ENCODE measurements at places on chromosomes 5 and 9.
A peak's percentile ranks its signal among the peaks of the same experiment; 100 is the strongest.

DNA sequence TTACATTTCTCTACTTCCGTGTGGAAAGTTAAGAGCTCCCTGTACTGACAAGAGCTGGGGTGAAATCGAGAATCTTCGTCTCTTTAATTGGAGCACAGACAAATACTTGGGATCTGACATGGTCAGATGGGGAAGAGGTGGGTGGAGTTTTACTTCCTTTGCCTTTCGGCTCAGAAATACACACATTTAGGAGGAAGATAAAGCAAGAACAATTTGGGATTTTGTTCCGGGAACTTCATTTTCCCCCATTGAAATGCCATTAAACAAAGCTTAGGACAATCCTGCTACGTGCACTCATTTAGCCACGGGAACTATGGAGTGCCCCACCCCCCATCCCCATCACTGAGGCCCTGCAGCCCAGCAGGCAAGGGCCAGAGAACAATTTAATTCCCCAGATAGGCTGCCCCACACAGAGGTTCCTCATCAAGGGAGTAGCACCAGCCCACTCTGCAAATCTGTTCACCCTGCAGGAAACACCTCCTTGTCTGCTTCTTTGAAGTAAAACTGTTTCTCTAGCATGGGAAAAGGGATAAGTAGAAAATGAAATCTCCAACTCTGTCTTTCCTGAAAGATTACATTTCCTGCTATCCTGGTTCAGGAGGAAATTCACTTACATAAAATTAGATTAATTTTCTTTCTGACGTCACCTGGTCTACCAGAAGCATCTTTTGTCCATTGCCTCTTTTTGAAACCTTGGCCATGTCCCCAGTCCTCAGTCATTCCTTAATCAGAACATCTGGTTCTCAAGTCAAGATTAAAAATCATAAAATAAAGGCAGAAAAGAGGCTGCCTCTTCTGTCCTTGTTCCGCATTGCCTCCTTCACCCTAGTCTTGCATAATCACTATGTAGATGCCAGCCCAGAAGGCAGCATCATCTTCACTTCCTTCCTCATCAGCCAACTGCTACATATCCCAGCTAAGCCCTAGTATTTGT is 206.4 kb downstream of the ENC1 start:
- no peak for DNase-seq

GRCh38 chr5:160937570-160937969 is 85.6 kb upstream of the ATP10B start:
- no peak for DNase-seq

GRCh38 chr9:9177081-9177480 is 1377.5 kb upstream of the DMAC1 start:
- DNase-seq = no peak

- no peak for DNase-seq
These were observed 25.2 kb downstream of the NKD2 start for GRCh38 chr5:1033606-1034420.

- DNase-seq = no peak
These were observed 21.2 kb upstream of the LOX start for GRCh38 chr5:122099060-122099790.

GRCh38 chr9:79809316-79809876 is 237.6 kb downstream of the TLE4 start:
- DNase-seq = no peak

DNA sequence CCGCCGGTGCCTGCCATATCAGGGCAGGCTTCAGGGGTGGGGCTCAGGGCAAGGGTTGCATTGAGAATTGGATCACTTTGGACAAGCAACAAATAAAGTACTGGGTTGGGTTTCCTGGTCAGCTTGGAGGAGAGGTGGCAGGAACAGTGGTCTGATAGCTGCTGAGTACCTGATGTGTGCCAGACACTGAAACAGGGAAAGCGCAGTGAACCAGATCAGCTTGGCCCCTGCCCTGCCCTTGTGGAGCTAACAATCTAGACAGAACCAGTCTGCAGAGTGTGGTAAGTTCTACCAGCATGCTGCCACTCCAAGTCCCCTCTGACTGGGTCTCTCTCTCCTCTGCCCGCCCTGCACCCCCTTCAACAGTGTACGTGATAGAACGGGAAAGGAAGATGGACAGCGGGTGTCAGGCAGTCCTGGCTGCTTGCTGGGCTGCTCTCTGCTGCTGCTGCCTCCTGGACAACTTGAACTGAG is 53.4 kb downstream of the CYSTM1 start:
- DNase-seq = no peak

DNA sequence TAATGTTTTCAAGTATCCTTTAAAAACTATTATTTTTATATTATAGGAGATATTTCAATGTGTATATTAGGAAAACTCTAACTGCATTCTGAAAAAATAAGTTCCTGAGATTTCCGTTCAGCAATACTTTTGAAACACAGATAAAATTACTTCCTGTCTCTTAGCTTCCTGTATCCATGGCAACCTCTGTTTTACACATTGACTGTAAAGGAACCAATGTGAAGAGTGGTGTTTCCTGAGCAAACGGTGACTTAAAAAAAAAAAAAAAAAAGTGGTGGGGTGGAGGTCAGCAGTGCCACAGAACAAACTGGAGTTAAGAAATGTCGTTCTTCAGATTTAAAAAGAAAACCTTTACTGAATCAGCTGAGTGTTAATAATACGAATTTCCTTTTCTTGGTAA is at the start of gene LRRC70:
TSS of gene LRRC70 (plus strand) at position 280 of the 400 bp plus-strand sequence. CDS start 620 bp downstream, outside the sequence.
- peak; percentile 24 for DNase-seq

DNA sequence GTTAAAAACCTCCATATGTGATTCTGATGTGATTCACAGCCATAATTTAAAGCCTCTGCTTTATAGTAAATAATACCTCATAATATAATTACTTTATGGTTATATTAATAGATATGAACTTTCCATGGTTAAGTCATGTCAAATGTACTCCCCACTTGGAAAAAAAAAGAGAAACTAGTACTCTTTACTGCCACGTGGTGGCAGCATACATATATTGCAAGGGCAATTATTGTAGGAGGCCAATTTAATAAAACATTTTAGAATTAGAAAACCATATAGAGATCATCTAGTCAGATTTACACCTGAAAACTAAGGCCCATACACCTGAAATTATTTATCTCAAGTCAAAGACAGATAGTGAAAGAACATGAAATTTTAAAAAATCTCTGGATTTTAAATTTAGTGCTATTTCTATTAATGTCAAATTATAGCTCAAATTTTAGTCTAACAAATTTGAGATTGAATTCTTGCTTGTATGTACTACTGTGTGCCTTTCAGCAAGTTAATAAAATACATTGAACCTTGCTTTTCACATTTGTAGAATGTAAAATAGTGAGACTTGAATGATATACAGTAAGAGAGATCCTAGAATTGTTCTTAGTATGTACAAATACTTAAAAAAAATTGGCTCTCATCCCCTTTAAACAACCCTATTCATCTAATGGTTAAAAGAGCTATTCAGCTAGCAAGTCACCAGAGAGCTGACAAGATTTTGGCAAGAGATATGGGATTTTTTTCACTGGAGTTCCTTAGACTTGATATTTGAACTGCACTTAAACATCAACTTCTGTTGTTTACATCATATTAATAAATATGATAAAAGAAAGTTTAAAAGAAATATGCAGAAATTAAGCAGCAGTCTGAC is 603.8 kb downstream of the TLE4 start:
- DNase-seq = no peak

DNA sequence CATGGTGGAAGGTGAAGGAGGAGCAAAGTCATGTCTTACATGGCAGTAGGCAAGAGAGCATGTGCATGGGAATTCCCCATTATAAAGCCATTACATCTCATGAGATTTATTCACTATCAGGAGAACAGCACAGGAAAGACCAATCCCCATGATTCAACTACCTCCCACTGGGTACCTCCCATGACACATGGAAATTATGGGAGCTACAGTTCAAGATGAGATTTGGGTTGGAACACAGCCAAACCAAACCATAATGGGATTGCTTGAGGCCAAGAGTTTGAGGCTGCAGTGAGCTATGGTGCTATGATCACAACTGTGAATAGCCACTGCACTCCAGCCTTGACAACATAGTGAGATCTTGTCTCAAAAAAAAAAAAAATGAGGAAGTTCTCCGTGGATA is 581.8 kb downstream of the TAF11L14 start:
- DNase-seq = no peak

GRCh38 chr5:123359454-123360200 is 63.6 kb downstream of the CEP120 start:
- DNase-seq = no peak

DNA sequence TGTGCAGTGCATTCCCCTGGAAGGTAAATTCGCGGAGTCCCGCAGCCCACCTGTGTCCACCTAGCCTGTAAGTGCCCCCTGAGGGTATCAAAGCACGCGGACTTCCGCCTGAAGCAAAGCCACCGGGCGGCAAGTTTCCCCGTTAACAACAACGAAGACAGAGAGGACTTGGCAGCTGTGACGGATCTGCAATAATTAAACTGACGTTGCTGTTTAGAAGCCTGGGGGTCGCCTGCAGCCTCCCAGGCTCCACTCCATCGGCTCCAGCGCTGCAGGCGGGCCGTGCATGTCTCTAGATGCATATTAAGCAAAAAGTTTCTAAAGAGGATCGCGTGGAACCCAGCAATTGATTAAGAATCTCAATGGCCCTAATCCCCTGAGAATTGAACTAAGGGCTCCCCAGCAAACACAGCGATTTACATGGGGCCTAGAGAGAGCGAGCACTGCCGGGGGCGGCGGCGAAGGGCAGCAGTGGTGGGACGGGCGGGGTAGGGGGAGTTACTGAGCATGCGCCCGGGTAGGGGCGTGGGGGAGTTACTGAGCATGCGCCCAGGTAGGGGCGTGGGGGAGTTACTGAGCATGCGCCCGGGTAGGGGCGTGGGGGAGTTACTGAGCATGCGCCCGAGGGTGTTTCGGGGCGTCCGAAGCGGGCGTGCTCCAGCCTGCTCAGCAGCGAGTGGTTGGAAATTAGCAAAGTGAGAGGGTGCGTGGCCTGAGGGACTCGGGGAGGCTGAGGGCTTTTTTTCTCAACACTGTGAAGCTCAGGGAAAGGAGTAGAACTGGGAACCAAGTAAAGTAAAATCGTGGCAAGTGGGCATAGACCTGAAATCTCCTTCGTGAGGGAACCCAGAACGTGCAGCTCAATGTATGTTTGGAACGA is 255.2 kb downstream of the DOCK8 start:
- peak; percentile 89 for DNase-seq

- no peak for DNase-seq
These were observed 54.6 kb upstream of the RXRA start for GRCh38 chr9:134271338-134272301.

GRCh38 chr5:170228762-170229435 is 3.9 kb upstream of the C5orf58 start:
- no peak for DNase-seq

DNA sequence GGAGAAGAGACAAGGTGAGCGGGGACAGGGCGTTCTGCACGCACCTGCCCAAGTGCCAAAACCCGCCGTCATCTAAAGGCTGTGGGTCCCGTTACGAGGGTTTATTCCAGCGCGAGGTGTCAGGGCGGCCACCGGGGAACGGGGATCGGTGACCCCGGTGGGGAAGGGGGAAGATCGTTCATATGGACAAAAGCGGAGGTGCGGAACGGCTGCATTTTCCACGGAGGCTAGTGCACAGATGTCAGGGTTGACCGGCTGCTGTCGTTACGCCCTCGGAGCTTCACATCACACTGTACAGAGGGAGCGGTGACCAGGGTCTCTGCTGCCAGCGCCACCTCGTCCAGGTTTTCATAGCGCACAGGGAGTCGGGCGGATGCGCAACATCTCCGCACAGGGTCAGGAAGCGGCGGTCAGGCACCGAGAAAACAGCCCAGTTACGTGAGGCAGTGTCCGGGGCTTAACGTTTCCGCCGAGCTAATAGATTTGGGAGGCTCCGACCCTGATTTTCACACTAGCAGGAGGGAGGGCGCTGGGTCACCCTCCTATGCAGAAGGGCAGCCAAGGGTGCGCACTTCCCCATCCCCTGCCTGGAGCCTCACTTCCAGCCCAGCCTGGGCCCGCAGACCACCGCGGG is 13.5 kb downstream of the BTNL9 start:
- no peak for DNase-seq

GRCh38 chr9:98830554-98830953 is 23.1 kb downstream of the GALNT12 start:
- DNase-seq = no peak

- no peak for DNase-seq
These were observed 151.7 kb upstream of the ZNF366 start for GRCh38 chr5:72658761-72659540.

GRCh38 chr5:129204525-129204924 is 110.0 kb downstream of the ISOC1 start:
- DNase-seq = no peak

DNA sequence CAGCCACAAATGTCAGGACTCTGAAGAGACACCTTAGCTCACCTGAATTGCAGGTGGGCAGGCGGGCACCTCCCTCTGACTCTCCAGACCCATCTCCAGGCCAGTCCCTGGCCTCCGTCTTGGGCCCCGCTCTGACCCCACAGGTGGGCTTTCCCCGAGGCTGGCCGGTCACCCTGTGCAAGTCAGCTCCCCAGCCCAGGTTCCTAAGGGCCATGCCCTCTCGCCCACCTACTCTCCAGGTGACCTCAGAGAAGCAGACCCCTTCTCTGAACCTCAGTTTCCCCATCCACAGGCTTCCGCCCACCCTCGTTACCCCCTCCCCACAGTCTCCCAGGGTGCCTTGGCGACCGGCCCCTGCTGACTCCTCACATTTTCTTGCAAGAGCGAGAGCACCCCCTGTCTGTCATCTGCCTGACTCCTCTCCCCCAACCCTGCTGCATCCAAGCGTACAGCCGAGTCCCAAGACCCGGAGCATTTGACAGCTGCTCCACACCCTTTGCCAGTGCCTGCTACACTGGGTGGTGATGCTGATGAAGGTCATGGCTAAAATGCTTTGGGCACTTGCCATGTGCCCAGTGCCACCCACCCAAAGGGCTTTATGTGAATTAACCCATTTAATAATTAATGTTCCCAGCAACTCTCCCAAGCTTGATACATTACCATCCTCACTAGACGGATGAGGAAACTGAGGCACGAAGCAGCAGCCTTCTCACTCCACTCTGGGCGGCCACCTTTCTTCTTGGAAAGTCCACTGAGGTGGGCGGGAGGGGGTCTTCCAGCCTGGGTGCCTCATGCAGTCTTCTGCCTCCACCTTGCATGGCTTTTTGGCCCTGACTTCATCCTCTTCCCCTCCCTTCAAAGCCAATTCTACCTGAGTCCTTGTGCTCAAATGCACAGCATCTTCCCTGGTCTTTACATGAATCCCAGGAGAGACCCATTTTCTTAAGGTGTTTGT is 51.1 kb upstream of the ORM1 start:
- DNase-seq = no peak

- no peak for DNase-seq
These were observed 103.2 kb downstream of the NR2F1-AS1 start for GRCh38 chr5:93477816-93478215.

DNA sequence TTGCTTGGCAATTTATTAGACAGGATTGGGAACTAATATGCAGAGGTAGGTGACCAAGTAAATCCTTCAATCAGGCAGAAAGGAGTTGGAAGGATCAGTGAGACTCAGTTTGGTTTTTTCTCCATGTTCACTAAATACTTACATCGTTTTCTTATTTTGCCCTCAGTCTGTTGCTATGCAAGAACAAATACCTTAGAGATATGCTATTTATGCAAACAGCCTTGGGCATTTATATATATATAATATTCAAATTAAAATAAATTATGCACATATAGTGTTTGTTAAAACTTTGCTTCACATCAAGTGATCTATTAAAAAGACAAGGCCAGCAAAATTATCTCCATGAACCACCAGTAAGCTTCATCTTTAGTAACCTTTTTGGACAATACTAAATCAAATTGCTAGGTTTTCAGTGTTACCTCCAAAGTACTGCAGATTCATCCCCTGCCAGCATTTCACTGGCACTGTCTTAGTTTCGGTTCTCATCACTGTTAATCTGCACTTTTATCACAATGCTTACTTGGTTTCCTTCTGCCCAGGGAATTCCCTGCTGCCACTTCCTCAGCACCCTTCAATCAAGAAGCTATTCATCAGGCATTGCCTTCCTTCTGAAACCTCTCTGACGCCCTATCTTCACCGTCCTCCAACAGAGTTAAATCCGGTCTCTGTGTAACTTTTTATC is 26.0 kb upstream of the LIFR start:
- no peak for DNase-seq
